PC-3 (cell line): ENCODE measurements at places on chromosomes 5 and 9. TPM values are rescaled to one million over a fixed set of nuclear protein-coding genes. Genes with fewer than 3 reads are reported as not detected.
A peak's percentile ranks its signal among the peaks of the same experiment; 100 is the strongest.

DNA sequence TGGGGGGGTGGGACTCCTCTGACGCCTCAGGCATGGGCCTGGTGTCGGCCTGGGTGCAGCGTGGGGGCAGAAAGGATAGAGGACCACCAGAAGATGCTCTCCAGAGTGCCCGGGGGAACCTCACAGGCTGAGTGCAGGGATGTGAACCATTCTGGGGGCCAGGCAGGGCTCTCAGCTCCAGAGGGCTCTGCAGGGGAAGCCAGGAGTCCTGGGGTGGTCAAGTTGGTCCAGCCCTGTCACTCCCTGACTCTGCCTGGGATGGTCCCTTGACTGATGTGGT lies 6.5 kb downstream of the GFI1B start:
- no peak for DNase-seq

DNA sequence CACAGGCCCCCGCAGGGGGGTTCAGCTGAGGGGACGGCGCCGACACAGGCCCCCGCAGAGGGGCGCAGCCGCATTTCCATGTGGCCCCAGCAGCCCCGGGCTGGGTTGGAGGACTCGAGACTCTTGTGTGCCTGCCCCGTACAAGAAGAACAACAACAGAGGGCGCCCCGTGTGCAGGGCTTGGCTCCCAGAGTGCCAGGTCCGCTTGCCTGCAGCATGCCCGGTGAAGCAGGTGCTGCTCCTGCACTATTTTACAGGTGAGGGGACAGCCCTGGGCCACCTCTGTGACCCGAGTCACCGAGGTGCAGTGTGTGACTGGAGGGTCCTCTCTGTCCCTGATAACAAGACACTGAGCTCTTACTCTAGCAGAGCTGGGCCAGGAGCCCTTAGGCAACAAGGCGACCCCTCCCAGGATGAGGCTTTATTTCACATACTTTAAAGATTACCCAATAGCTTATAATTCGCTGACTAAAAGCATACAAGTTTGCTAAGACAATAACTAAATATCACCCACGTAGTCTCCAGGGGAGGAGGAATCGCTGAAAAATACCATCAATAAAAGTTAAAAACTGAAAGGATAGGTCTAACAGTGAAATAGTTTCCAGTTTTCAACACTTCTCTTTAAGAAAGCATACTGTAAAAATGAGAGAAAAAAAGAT lies 41.7 kb upstream of the SLC9A3 start:
- peak; percentile 73 for DNase-seq

DNA sequence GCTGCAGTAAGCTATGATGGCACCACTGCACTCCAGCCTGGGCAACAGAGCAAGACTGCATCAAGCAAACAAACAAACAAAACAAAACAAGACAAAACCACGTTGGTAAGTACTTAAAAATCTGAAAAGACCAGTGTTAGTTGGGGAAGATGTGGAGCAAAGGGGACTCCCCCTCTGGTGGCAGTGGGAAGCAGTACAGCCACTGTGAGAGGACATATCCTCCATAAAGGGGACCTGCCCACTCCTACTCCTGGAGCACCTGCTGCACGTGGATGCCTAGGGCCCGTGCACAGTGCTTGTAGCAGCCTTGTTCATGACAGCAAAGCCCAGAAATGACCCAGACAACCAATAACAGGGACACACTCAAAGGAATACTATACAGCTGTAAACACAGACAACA lies 17.0 kb upstream of the IPPK start:
- peak; percentile 33 for DNase-seq

DNA sequence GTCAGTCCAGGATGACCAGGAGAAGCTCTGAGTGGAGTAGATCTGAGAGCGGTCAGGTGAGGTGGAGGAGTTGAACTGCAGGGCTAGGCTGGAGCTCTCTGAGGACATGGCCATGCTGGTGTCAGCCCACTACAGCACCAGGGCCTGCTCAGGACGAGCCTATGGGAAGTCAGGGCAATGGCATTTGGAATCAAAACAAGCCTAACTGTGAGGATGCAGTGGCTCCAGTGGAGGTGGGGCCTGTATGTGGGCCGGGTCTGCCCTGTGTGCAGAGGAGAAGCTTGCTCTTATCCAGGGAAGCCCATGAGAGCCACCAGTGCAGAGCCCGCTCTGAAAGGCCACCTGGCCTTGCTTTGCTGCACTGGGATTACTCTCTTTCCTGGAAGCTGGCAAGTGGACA lies 11.1 kb downstream of the CXCL14 start:
- DNase-seq = no peak

DNA sequence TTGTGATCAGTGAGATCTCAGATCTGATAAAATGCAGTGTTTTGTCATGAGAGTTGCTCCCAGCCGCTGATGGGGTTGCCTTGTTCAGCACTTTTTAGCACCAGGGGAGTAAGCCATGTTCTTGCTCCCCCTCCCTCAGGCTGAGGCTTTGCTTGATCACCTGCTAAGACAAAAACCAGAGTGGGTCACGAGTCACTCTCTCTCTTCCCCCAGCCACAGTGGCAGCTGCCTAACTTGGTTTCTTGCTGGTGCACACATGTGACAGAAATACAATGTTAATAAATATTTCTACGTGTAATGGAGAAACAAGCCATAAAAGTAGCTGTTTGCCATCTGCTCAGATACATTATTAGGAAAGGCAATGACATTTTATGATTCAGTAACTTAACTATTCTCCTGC lies 212.4 kb upstream of the DMRT1 start:
- no peak for DNase-seq

- no peak for DNase-seq
These were observed 319.2 kb downstream of the TRPM3 start for GRCh38 chr9:70802206-70802605.

GRCh38 chr5:124103671-124104070 lies 591.7 kb downstream of the CSNK1G3 start:
- peak; percentile 84 for DNase-seq

GRCh38 chr5:180807654-180808414 lies 5.2 kb upstream of the MGAT1 start:
- no peak for DNase-seq

GRCh38 chr9:109031241-109031640 lies 17.9 kb upstream of the CTNNAL1 start:
- DNase-seq = peak; percentile 35

GRCh38 chr5:146101646-146102045 lies 3.7 kb downstream of the PLAC8L1 start:
- no peak for DNase-seq

GRCh38 chr9:20658677-20659473 lies 25.2 kb upstream of the FOCAD start:
- peak; percentile 20 for DNase-seq

GRCh38 chr5:31962871-31963307 lies 211.2 kb downstream of the GOLPH3 start:
- DNase-seq = peak; percentile 59

DNA sequence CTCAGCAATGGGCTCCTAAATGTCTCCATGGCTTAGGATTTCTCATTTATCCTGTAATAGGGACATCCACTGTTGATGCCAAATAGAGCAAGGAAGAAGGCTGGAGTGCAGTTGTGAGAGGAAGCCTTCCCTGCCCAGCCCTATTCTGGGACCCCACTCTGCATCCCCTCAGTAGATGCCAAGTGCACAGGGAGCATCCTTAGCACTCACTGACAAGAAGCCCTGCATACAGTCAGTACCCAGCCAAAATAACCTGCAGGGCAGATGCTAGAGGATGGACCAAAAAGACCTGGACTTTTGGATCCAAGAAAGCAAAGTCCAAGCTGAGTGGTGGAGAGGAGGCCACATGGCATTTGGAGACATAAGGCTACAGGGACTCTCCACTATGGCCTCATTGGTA lies 113.5 kb upstream of the SPOCK1 start:
- no peak for DNase-seq

GRCh38 chr9:130905125-130905901 lies 8.7 kb upstream of the QRFP start:
- no peak for DNase-seq

Gene LRRC8A
- total RNA-seq = 58.9 and 65.5 TPM in 2 replicates

Gene SLC4A9
- 0.29 TPM in 1 of 2 replicates, not detected in the other for total RNA-seq

Gene MYOZ3
- total RNA-seq = not detected in 2 replicates
